ENCODE measurements at places on chromosomes 2 and 18. TPM values are rescaled to one million over a fixed set of nuclear protein-coding genes. Genes with fewer than 3 reads are reported as not detected.
A peak's percentile ranks its signal among the peaks of the same experiment; 100 is the strongest.

DNA sequence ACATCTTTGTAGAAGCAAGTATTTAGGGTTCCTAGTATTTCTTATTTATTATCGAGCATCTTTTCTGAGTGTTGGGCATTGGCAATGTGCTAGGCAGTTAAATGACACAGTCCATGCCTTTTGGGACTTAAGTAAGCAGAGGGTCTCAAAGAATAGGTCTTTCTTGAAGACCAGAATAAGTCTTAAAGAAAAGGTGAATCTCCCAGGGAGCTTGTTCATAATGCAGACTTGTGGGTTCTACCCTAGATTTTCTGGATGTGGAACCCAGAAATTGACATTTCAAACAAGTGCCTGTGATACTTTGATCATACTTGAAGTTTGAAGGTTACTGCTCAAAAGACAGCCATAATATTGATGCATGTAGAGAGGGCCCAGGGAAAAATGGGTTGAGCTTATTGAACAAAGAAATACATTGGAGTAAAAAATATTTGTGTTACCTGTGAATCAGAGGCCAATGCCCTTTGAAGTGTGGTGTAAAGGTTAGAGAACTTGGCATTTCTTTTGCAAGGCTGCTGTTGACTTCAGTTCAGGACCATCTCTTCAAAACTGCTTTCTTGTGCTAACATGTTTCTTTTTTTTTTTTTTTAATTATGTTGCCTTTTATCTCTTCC, 24.4 kb downstream of the RPL37A start:
- DNase-seq = no peak

- peak; percentile 57 for DNase-seq
These were observed 11.3 kb upstream of the EXOC6B start for GRCh38 chr2:72837171-72837570.

GRCh38 chr18:69759046-69759445, 188.6 kb downstream of the CD226 start:
- DNase-seq = peak; percentile 4

The CCBE1 gene
- 26.3 TPM for total RNA-seq

The INHA gene
- total RNA-seq = not detected

The PCGF1 gene
- 23.9 TPM for total RNA-seq

DNA sequence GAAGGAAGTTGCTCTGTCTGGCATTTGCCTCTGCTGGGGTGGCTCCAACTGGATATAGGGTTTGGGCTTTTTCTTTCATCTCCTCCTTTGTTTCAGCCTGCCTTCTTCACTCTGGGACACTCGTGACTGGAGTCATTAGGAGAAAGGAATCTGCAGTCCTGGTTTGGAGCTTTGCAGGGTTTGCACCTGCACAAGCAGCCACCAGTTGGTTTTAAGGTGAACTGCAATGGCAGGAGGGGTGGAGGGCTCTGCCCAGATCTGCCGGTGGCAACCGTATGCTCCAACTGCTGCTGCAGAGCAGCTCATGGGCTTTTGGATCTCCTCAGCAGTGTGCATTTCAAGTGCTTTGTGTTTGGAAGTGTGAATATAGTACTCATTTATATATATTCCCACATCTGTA, 131.3 kb upstream of the MGAT5 start:
- DNase-seq = no peak

DNA sequence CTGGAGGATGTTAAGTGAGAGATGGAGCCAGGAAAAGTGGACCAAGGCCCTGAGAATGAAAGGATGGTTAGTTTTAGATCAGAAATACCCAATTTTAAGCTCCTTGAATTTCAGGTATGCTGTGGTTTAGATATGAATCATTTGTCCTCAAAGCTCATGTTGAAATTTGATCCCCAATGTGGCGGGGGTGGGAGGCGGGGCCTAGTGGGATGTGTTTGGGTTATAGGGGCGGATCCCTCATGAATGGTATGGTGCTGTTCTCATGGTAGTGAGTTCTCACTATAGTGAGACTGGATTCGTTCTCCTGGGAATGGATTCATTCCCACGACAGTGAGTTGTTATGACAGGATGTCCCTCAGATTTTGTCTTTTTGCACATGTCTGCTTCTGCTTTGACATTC, 11.4 kb downstream of the MYO5B start:
- DNase-seq = no peak

GRCh38 chr2:160156665-160157064, 43.4 kb downstream of the ITGB6 start:
- peak; percentile 38 for DNase-seq

DNA sequence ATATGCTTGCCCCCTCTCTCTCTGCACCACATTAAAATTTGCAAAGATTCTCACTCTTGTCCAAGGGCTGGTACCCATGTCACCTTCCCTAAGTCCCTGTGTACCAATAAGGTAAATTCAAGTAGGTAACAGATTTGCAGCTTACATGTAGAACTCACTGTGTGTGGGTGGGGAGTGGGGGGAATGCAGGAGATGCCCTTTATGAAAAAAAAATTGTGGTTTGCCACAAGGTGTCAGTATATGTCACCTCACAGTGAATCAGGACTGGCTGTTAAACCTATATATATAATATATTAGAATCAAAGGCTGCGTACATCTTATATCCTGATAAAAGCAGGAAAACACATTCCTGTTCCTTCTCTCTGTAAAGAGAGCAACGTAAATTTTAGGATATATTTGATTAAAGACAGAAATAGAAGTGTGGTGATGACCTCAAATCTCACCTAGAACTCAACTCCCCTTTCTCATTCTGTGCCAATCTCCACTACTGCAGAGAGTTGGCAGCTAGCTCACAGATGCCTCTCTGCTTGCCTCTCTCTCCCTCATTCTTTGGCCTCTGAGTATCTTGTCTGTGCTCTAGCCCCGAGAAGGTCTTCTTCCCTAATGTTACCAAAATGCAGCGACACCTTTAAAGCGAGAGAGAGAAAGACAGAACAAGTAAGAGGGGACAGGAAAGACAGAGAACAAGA, 536 bp downstream of the XDH start:
- no peak for DNase-seq

DNA sequence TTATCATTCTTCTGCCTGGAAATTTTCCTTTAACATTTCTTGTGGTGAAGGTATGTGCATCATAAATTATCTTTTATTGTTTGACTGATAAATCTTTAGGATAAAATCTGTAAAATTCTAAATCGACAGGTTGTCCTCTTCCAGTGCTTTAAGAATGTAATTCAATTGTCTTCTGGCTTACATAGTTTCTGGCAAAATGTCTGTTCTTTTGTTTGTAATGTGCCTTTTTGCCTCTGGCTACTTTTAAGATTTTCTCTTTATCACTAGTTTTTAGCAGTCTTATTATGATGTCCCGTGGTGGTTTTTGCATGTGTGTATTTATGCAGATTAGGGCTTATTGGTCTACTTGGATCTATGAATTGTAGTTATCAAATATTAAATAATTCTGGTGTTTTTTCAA, 203.6 kb upstream of the COPS8 start:
- DNase-seq = no peak

DNA sequence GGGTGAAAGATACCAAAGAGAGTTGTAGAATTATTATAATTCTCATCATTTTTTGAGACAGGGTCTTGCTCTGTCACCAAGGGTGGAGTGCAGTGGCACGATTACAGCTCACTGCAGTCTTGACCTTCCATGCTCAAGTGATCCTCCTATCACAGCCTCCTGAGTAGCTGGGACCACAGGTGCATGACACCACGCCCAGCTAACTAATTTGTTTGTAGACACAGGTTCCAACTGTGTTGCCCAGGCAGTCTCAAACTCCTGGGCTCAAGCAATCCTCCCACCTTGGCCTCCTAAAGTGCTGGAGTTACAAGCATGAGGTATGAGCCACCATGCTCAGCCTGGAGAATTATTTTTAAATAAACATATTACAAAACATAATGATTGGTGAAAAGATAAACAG, 92.8 kb upstream of the MSH6 start:
- no peak for DNase-seq

- no peak for DNase-seq
These were observed 48.7 kb downstream of the HNMT start for GRCh38 chr2:138012968-138013367.

- DNase-seq = peak; percentile 36
These were observed 118.6 kb downstream of the RBMS1 start for GRCh38 chr2:160375037-160375436.

- no peak for DNase-seq
These were observed 102.9 kb downstream of the OSR1 start for GRCh38 chr2:19255481-19255880.

GRCh38 chr2:65557616-65558573, 125.5 kb upstream of the SPRED2 start:
- no peak for DNase-seq

- no peak for DNase-seq
These were observed 447.8 kb upstream of the SPHKAP start for GRCh38 chr2:228629251-228629650.

- peak; percentile 26 for DNase-seq
These were observed 340.0 kb upstream of the MEX3C start for GRCh38 chr18:51537487-51537886.

The CCDC178 gene
- not detected for total RNA-seq

The CROCC2 gene
- total RNA-seq = not detected

The TNFRSF11A gene
- 7.0 TPM for total RNA-seq

DNA sequence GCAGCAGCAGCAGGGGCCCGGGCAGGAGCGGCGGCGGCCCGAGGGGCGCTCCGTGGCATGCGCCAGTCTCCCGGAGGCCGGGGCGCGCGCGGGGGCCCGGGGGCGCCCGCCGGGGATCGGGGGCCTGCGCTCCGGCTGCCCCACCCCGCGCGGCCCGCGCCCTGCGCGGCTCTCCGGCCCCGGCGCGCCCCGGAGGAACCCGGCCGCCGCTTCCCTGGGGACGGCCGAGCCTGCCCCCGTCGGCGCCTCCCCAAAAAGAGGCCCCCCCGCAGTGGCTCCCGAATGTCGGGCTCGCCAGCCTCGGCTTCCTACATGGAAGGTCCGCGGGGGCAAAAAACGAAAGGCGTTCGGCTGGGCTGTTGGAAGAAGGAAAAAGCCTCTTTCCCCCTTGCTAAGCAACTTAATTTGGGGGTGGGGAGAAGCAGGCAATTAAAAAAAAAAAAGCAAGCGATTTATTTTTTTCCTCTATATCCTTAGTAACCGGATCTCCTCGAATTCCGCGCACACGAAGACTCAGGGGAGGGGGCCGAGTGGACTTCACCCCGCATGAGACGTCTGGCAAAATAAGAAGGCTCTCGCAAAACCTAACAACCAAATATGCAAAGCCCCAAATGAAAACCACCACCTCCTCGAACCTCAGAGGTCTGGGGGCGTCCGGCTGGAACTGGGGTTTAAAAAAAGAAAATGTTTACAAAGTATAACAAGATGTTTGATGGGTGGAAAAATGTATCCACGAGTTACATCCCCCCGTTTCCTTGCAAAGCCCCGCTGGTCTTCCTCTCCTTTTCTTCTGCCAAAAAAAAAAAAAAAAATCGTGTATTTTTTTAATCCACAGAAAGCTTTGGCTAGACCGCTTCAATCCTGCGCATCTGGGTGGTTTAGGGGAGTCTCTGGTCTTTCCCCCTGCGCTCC, at the start of gene SMAD7:
SMAD7 (minus strand) TSS at position 430 of the 912 bp plus-strand sequence. CDS start 541 bp downstream, outside the sequence.
- no peak for DNase-seq

DNA sequence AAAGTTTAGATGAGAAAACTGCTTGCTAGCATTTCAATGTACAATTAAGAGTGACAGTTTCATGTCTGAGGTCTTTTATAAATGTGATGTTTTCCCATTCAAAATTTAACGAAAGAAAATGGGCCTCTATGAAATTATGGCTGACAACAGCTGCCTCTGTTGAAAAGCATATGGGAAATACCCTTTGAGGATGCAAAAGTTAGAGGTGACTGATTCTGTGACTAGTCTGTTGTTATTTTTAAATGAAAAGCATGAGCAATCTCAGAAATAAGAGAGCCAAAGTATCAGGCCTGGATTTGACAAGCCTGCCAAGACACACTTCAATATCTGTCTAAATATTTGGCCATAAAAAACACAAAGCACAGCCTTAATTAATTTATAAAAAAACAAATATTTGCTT, 580.8 kb downstream of the ERBB4 start:
- DNase-seq = no peak

The CRYBA2 gene
- total RNA-seq = not detected

DNA sequence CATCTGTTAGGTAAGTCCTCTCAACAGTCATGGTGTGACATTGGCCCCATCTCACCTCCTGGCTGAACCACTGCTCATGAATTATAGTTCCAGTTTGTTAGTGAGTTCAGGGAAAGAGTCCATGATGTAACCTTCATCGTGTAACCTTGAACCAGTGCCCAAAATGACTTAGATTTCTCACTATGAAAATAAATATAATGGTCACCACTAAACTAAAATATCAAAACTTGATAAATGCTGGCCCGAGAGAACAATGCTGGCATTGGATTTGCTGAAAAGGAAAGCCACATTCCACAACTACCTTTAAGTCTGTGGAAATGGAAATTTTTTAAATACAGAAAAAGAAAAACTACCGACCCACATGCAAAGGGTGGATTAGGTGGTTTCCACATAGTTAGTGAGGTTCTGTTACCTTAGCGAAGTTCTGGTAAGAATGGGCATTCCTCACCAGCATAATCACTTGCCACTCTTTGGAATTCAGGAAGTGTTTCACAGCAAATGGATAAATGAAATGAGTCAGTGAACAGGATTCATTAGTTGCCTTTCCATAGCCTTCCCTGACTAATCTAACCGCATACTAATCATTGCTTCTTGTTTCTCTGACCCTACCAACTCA, 133.9 kb upstream of the CTAGE1 start:
- DNase-seq = peak; percentile 51

DNA sequence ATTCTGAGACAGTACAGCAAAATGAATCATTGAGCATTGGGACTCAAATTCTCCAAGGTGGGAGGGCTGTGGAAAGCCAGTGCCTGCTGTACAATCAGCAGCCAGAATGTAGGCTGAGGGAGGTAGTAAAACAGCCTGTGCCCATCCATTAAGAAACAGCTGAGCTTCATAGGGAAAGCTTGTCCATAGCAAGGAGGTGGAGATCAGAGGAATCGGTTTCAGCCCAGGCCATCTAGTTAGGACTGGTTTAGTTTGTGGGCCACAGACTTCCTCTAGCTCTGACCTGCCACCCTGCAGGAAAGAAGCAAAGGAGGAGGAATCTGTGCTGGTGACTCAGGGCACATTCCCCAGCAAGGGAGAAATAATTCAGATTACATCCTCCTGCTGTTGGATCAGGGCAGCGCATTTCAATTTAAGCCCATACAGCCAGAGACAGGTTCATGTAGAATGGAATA, 333.4 kb downstream of the SETBP1 start:
- DNase-seq = peak; percentile 71

Data from MG63 (cell line).